ENCODE measurements at places on chromosomes 2 and 18.
A peak's percentile ranks its signal among the peaks of the same experiment; 100 is the strongest.

DNA sequence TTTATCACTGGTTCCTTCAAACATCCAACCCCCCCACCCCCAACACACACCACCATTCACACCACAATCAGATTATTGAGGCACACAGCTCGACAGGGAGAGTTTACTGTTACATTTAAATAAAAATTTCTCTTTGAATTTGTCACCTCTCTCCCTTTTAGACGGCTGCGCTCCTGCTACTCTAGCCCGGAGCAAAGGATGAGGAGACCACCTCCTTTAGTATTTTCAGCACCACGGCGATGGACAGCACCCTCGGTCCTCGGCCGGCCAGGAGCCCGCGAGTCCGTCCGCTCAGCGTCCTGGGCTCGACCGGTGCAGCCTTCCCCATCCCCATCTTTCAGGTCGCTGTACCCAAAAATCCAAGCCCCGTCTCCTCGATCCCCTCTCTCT, 892 bp downstream of the CELF4 start:
- peak; percentile 72 for DNase-seq

DNA sequence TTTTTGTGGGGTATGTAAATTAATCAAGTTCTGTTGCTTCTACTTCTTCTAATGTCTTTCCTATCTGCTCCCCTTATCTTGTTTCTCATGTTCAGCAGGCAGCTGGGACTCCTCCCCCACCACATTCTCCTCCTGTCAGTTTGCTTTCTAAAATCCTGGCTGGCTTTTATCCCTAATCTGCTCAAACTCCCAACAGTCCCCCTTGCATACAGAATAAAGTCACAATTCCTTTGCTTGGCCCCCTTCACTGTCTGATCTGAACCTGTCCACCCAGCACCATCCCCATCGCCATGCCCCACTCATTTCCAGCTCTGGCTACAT, 2.2 kb downstream of the CFAP221 start:
- no peak for DNase-seq

DNA sequence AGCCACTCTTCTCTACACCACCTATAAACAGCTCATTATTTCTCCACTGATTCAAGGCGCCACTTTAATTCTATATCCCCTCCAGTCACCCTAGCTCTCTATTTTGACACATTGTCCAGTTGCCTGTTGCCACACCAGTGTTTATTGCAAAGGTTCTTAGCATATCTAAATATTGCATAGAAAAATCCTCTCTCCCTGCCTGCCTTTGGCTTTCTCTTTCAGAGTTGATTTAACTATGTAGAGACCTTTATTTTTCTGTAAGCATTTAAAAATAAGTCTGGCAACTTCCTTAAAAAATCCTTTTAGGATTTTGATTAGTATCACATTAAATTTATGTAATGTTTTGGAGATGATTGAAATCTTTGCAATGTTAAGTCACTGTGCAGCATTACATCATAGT, 47.9 kb upstream of the B3GNT7 start:
- no peak for DNase-seq

- DNase-seq = no peak
These were observed 51.4 kb downstream of the SMCHD1 start for GRCh38 chr18:2706903-2707302.

DNA sequence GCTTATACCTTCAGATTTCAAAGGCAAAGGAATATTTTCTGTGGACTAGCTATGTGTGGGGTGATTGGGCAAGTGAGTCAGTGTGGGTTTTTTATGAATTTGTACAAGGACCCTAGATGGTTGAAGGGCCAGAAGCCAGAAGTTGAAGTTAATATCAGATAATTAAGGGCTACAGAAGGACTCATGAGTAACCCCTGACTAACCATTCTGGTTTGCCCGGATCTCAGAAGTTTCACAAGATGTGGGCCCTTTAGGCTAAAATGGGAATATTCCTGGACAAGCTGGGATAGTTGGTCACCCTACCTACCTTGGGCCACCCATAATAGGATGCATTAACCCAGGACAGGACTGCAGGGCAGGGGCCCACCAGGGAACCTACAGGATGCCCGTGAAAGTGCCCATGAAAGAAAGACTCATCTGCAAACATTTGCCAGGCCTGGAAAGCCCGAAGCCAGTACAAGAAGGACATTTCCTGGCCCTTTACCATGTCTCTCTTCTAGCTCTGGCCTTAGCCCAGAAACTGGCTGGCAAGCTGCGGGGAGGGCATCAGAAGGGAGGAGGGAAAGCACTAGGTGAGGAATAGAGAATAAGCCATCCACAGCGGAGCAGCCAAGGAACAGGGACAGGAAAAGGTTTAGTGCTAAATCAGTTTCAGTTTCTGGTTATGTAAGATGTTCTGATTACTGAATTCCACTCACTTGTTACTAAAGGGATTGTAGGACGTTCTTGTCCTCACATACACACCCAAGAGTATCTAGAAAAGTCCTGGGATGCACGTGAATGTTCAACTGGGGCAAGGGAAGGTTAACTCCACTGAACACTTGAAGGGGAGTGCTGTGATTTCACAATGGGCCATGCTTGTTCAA, 33.6 kb downstream of the GCG start:
- DNase-seq = peak; percentile 65

DNA sequence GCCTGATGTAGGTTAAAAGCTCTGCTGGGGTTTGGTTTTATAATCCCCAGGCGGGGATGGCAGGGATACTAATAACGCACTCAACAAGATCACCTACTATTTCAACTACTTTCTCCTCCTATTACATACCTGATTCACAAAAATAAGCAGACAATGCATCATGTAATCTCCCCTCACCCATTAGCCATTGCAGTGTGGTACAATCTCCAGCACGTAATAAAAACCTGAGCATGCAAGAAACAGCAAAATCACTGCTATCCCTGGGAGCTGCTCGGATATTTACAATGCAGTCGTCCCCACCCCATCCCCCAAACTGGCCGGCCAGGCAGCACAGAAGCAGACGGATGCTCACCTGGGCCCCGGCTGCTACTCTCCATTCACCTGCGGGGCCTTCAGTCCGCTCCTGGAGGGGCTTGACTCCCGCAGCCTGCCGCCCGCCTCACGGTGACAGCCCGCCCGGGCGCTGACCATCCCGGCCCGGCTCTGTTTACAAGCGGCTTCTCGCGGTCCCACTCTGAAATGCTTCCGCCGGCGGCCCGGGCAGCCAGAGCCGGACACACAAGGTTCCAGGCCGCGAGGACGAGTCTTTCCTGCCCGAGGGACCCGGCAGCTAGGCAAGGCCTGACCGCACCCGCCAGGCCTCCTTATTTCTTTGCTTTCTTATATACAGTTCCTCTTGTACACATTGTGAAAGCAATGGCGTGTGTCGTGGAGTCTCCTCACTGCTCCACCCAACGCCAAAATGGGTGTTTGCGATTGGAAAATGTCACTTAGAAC, at the start of gene PLEKHM3:
Gene PLEKHM3 (minus strand): TSS at position 491 of the 777 bp plus-strand sequence. CDS start 23,888 bp downstream, outside the sequence.
- peak; percentile 91 for DNase-seq

DNA sequence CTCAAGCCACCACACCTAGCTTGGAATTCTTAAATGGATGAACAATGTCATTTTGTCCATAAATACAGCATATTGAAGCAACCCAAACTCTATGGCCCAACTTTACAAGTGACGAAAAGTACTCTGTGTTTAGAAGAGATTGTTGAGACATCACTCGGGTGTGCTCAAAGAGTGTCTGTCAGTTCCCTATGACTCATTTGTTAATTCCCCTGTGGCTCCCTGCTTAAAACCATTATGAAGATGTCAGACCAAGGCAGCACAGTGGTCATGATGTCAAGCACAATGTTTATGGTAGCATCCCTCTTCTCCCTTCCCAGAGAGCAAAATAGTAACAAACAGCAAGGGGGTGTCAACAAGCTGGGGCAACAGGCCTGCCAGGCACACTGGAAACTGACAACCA, 3.0 kb downstream of the LYG1 start:
- DNase-seq = no peak

GRCh38 chr2:83364264-83364663, 1094.8 kb downstream of the SUCLG1 start:
- DNase-seq = no peak
